ENCODE measurements at places on chromosomes 12 and 14. TPM values are rescaled to one million over a fixed set of nuclear protein-coding genes. Genes with fewer than 3 reads are reported as not detected.

DNA sequence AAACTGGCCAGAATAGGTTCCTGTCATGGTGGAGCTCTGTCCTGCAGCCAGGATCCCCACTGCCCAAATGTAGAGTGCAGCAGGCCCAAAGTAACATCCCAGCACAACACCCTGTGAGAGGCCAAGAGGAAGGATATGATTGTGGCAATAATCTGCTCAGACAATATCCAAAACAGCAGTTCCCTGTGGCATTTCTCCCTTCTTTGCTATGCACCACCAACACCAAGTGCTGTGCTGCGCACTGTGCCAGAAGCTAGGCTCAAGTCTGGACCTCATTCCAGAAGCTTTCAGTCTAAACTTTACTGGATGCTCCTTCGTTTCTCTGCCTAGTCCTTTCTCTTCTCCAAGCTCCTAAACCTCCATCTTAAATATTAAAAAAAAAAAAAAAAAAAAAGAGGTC lies 33.4 kb downstream of the SLC11A2 start:
- no peaks in the 10 kb centered on the region for H3K4me1 ChIP-seq
- no peak for DNase-seq
- H3K27ac ChIP-seq, result no peak overlapping the region
- no peak overlapping the region for H3K4me3 ChIP-seq

DNA sequence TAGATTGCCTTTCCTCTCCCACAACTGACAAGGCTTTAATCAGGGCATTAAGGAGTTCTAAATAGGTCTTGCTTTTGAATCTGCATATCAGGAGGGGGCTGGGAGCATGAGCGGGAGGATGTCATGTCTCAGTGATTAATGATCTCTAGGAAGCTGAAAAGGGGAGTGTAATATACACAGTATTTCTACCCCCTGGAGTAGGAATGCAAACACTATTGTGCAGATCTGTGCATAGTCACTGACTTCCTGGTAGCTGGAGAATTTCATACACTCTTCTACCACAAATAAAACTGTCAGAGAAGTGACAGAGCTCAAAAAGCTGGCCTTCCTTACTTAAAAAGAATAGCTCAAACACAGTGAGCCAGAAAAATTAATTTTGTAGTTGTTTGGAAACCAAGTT lies 65.8 kb downstream of the RIC8B start:
- peaks cover 22% of the 10 kb centered on the region for H3K36me3 ChIP-seq
- peaks cover 17% of the 10 kb centered on the region for H3K4me1 ChIP-seq
- no peak overlapping the region for H3K27ac ChIP-seq
- no peaks in the 10 kb centered on the region for H3K27me3 ChIP-seq
- DNase-seq, result no peak

PGF gene
- total RNA-seq, result 4.6 TPM

TAS2R7 gene
- total RNA-seq, result not detected

Data from left lung (tissue), 14 donors.